ENCODE measurements at places on chromosomes 4 and X.

DNA sequence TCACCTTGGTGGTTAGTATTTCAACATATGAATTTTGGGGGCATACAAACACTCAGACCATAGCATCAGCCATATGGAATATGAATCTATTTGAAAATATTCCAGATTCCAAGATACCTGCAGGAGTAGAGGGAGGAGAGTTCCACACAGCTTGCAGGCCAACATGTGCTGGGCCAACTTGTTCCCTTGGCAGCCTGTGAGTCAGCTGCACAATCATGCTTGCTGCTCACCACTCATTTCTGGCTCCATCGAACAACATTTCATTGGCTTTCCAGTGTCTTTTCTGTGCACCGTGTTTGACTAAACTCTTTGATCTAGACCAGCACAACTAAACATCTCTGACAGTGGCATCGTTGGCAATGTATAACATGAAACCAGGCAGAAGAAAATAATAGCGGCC lies 282.5 kb upstream of the RASGEF1B start:
- DNase-seq, result no peak

- DNase-seq, result no peak
These were observed 198.1 kb upstream of the PUDP start for GRCh38 chrX:7346021-7346420.

DNA sequence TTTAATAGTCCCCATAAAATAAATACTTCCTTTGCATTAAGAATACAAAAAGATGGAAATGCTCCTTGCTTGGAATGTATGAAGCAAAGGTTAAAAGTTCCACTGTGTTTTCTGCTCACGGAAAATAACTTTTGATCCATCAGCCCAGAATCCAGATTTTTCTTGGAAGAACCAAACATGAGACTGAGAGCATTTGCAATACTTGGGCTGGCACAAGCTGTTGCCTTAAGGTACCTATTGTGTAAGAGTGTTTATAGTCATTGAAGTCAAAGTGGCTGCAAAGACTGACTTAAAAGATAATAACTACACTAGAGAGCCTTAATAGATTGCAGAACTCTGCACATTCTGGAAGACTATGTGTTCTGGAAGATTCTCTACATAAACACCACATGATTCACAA lies 281.4 kb downstream of the RAB28 start:
- DNase-seq, result no peak

DNA sequence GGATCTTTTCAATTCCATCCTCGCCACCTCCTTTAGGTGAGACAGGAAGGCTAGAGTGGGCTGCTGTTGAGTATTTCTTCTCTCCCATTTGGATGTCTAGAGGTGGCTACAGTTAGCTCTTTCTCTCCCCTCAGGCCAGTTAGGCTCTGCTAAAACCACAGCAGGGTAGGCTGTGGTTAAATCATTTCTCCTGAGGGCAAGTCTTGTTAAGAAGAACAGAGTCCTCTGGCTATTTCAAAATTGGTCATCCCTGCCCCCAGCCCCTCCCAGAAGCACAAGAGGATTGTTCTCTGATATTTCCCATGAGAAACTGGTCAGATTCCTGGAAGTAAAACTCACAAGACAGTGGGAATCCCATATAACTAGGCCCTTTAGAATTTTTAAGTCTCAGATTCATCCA lies 1359.5 kb downstream of the TECRL start:
- no peak for DNase-seq

- no peak for DNase-seq
These were observed 77.7 kb upstream of the DCAF8L1 start for GRCh38 chrX:28058901-28059300.
